ENCODE measurements at places on chromosomes 6 and 20. TPM values are rescaled to one million over a fixed set of nuclear protein-coding genes. Genes with fewer than 3 reads are reported as not detected.

DNA sequence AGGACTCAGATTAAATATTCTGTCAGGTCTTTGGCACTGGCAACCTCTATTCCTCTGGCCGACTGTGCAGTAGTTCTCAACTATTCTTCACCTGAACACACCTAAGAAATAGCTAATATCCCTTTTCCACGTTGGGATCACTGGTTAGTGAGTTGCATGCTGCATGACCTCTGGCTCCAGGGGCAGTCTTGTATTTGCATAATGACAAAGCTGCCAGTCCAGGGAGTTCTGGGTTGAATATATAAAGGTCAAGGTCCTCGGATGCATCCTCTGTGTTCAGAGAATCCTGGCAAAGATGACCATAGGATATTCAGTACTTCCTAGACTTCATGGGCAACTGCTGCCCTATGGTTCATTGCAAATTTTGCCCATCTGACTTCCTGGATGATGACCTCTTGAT is 131.2 kb downstream of the DNAH8 start:
- DNase-seq = no peak

DNA sequence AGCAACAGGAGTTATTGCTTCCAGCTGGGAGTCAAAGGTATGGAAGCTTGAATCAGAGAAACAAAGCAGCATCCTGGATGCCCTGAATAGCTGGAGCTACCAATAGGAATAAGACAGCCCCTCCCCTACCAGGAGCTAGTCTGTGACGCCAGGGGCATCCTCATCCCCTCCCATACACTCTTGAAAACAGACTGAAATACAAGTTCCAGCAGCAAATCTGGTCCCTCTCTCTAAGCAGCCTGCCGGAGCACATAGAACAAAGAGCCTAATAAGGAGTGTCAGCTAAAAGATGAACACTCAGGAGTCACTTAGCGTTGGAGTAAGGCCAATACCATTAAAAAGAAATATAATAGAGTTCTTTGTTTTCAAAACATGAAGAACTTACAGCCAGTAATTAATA is 25.6 kb downstream of the FILIP1 start:
- no peak for DNase-seq

DNA sequence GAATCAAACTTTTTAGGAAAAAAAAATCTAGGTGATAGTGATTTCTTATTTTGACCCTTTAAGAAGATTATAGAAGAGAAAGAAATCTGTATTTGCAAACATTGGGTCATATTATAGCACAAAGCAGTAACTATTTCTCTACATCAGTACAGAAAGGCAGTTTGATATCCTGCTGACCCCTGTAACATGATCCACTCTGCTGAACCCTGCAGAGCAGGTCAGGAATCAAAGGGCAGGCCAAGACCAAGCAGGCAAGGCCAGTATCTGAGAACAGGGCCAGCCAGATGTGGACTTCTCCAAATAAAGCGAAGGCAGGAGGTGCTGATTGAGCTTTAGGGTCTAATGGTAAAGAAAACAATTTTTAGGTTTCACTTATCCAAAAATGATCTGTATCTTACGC is 239.4 kb downstream of the PTPRK start:
- DNase-seq = no peak

GRCh38 chr6:41355952-41356351 is 20.5 kb downstream of the NCR2 start:
- no peak for DNase-seq

GRCh38 chr6:149488815-149489214 is 4.0 kb upstream of the ZC3H12D start:
- DNase-seq = no peak

GRCh38 chr6:7559651-7560385 is 18.3 kb downstream of the DSP start:
- DNase-seq = no peak

- DNase-seq = no peak
Measured at GRCh38 chr6:87902383-87902782, 145.3 kb upstream of the SPACA1 start.

DNA sequence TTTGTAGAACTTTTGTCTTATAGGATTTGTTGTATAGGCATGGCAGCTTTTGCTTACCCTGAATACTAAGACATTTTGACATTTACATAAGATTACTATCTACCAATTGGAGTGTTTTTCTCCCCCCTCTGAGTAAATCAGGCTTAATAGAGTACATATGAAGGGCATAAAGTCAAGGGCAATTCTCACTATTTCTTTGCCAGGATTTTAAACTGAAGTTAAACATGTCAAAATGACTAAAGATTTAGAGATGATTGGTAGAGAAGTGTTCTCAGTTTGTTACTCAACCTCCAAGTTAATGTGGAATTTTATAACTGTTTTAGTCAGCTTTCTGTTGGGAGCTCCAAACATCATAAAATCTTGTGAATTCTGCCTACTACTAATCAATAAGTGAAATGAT is 157.8 kb downstream of the CDKAL1 start:
- DNase-seq = no peak

DNA sequence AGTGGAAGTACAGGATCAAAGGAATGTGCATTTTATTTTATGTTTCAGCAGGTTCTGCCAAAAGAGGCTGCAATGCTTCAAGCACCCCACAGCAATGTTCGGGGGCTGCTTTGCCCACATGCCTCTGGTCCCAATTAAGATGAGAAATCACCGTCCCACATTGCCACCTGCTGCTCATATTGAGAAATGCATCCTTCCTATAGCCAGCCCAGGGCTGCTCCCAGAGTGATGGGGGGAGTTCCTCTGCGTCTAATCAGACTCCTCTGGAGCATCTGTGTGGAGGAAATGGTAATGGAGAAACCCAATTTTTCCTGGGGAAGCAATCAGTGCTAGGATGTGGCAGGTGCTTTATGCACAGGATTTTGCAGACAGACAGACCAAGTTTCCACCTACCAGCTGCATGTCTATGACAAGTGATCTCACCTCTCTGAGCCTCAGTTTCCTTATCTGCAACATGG is 33.7 kb downstream of the PTGIS start:
- no peak for DNase-seq

DNA sequence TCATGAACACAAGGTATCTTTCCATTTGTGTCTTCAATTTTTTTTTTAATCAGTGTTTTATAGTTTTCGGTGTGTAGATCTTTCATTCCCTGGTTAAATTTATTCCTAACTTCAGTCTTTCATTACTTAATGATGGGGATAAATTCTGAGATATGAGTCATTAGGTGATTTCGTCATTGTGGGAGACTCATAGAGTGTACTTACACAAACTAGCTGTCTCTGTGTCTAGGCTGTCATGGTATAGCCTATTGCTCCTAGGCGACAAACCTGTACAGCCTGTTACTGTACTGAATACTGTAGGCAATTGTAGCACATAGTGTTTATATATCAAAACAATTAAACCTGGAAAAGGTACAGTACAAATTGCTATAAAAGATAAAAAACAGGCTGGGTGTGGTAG is 42.1 kb downstream of the SMAP1 start:
- no peak for DNase-seq

DNA sequence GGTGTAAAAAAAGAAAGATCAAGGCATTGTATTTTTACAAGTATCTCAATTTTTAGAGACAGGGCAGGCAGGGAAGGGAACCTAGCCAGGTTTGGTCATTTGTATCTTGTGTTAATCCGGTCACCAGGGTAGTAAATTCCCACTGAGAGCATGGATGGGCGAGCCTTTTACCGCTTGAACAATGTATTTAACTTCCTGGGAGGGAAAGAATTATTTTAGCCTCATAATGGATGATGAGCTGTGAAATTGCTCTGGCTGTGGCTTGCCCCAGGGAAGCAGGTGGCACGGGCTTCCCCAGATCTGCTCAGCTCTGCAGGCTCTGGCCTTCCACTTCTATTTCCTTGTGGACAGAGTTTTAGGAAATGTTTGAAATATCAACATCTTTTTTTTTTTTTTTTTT is 72.9 kb downstream of the TOX2 start:
- DNase-seq = no peak

DNA sequence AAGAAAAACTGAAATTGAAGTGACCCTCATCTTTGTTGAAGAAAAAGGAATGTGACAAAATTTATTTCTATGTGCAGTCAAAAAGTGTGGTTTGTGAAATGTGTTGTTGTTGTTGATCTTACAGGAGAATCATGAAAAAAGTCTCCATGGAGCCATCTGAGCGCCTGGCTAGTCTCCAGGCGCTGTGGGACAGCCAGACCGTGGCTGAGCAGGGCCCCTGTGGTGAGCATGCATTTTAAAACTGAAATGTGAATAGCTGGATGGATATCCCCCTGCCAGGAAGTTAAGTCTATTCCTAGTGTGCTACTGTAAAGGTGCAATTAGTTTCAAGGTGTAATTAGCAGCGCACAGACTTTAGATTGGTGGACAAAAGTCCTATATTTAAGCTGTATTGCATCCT is 170.6 kb downstream of the CARMIL1 start:
- DNase-seq = no peak

DNA sequence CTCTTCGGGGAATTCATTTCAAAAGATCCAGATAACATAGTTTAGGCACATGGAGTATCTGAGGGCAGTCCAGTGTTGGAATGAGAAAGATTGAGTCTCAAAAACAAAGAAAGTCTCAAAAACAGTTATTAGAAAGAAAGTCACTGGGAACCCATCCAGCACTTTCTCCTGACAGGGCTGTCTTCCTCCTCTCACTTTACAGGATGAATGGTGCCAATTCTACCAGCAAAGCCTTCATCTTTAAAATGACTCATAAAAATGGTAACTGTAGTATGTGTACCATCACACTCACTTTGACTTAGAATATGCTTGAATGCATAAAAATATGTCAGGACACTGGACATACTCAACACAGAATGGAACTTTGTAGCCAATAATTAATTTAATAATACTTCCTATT is 71.3 kb downstream of the SLC22A3 start:
- DNase-seq = no peak

GRCh38 chr6:4804095-4804494 is 27.9 kb downstream of the CDYL start:
- no peak for DNase-seq

DNA sequence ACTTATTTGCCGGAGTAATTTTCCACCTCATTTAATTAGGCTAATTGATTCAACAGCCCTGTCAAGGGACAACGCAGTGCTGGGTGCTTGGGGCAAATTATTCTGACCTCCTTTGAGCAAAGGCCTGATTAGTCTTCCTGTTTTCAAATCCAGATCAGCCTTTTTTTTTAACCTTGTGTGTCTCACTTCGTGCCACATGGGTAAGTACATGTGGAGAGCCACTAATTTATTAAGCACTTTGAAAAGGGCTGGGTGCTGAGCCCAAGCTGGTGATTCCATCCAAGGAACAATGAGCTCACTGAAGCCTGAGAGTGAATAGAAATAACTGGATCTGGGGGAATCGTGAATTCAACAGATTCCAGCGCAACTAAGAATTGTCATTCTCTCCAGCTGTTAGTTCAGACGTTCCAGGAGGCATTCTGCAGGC is 229.3 kb downstream of the CLIC5 start:
- DNase-seq = no peak

Gene ITPR3
- 8.0 TPM for total RNA-seq

Gene FAM83C
- not detected for total RNA-seq

Gene MAVS
- 35.0 TPM for total RNA-seq

Gene CEP162
- total RNA-seq = 3.9 TPM

Gene ARG1
- 0.35 TPM for total RNA-seq

Gene DEFB124
- total RNA-seq = not detected

Gene DLL1
- 21.5 TPM for total RNA-seq

Gene EPHA7
- 1.3 TPM for total RNA-seq

Gene COL10A1
- not detected for total RNA-seq

Gene SLC25A27
- 11.1 TPM for total RNA-seq

Data from Right ventricle myocardium inferior (tissue), 1 donor.